NCI-H1092 (cell line): ENCODE measurements at places on chromosomes 12 and 14.

GRCh38 chr12:11609045-11609444, 40.4 kb upstream of the ETV6 start:
- DNase-seq: no peak

GRCh38 chr12:25788707-25789442, 169.6 kb upstream of the RASSF8 start:
- no peak for DNase-seq

GRCh38 chr14:94581127-94581999, at the start of gene SERPINA5:
Gene SERPINA5 (plus strand): TSS chr14:94581426. CDS start chr14:94587363, 5,937 bp downstream.
- no peak for DNase-seq

GRCh38 chr14:70029296-70030132, 150.3 kb downstream of the SMOC1 start:
- DNase-seq: no peak

GRCh38 chr12:53743266-53744129, 8.3 kb downstream of the CISTR start:
- DNase-seq: peak; percentile 13

DNA sequence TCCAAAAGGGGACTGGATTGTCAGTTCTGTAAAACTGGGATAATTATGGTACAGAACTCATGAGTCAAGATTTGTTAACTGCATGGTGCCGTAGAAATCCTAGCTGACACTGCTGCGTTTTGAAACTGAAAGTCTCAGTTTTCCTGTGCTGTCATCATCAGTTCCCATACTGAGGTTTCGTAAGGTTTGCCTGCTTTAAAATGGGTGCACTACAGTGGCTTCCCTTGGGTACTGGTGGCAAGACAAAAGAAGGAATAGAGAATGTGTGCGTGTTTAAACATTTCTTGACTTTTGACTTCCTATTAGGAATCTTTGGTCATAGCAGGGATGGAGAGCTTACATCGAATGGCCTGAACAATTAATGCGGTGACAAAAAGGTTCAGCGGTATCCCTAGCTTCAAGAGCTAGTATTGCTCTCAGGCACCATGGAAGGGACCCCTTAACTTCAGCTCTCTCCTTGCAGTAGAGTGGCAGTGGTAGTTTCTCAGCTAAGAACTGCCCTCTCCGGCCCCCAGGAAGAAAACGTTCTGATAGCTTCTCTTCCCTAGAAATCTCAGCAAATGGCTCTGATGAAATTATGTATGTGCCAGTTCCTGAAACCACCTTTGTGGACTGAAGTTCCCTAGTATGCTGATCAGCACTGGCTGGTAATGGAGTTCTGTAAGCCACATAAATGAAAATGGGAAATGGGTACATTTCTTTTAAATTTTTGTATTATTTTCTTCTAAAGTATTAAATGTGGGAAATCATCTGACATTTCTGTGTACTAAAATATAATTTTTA, 28.9 kb downstream of the ANO6 start:
- DNase-seq: no peak

DNA sequence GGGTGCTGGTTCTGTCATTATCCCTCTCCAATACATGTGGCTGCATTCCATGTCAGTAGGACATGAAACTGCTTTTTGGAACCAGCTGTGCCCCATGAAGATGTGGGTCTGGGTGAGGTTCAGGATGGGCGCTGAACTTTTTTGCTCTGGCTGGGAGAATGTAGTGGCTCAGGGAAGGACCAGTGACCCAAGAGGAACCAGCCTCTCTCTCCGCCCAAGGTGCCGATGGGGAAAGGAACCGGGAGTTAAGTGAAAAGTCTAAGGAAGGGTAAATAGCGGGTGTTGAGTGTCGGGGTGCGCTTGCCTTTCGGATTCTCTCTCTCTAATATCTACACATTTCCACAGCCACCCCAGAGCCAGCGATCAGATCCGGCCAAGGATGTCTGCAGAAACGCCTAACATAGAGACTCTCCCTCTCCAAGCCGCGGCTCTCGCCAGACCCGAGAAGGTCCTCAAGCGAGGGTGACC, 7.8 kb downstream of the ARHGEF25 start:
- DNase-seq: no peak

DNA sequence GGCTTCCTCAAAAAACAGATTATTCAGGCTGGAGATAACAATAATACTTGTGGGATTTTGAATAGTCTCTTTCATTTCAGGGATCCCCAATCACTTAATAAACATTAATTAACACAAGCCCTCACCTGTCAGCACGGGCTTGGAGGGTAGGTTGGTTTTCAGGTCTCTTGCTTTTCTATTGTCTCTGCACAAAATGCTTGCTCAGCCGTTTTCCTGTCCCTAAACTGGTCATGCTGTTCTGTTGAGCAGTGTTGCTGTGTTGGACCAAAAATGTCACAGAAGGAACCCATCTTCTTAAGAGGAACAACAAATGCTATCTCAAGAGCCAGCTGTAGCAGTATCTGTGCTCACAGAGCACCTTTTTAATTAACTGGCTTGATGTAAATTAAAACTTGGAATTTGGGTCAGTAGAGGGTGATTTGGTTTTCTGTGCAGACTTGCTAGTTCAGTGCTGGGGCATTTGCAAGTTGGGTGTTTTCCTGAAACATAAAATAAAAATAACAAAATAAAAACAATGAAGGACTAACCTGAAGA, 231.8 kb upstream of the CRY1 start:
- DNase-seq: no peak

DNA sequence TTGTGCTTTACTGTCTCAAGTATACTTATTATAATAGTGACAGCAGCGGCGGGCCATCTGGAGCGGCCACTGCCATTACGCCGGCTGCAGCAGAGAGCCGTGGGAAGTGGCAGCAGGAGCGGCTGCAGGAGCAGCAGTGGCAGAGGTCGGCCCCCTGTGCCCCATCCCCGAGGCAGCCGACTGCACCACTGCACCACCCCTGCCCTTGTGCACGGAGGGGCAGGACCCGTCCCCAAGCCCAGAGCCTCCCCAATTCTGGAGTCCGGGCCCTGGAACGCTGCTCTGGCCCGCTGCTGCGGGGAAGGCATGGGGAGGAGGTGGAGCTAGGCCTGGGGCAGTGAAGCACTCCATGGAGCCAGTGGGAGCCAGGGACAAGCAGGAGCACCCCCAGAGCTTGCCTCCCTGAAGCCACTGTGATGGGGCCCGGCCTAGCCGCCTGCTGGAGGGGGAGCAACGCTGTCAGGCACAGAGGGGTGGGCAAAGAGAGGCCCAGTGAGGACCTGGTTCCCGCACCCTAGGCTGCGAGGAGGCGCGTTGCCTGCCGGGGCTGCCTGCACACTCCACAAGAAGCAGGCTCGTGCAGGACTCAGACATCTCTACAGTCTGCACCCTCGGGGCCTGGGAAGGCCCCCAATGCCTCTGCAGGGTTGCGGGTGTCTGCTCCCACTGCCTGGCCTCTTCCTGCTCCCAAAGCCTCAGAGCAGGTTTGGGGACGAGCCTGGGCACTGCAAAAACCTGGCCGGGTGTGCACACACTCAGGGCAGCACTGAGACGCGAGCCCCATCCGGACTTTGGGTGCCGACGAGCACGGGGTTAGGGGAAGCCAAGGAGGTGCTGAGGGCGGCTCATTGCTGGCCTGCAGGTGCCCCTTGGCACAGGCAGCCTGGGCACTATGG, 74.2 kb upstream of the RASSF8 start:
- no peak for DNase-seq

DNA sequence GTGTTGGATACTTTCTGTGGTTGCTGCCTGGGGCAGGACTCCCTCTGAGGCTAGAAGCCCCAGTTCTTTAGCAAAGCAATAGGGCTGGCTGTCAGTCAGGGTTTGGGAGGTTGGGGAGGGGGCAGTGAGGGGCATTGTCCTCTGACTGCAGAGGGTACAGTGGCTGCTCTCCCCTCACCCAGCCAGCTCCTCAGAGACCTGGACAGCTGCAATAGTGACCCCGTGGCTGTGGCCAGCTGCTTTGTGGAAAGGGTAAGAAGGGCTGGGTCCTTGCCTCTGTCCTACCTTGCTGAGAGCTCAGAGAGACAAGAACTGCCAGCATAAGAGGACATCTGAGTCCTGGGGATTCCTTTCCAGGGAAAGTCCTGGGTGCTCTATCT, 25.8 kb downstream of the PLEKHG3 start:
- DNase-seq: no peak

GRCh38 chr12:51592034-51592705, 1.1 kb downstream of the SCN8A start:
- DNase-seq: no peak

DNA sequence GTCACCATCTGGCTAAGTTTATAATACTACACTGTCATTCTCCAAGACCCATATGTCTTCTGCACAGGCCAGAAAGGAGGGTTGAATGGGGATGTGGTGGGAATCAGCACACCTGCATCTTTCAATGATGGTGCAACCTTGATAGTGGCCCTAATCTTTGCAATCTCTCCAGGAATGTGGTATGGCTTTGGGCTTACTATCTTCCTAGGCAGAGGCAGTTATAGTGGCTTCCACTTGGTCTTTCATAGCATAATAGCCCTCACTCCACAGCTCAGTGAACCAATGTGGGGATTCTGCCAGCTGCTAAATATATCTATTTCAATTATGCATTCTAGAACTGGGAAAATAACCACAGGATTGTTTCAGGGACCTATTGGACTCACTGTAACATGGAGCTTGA, 61.8 kb upstream of the ATP2B1 start:
- no peak for DNase-seq

DNA sequence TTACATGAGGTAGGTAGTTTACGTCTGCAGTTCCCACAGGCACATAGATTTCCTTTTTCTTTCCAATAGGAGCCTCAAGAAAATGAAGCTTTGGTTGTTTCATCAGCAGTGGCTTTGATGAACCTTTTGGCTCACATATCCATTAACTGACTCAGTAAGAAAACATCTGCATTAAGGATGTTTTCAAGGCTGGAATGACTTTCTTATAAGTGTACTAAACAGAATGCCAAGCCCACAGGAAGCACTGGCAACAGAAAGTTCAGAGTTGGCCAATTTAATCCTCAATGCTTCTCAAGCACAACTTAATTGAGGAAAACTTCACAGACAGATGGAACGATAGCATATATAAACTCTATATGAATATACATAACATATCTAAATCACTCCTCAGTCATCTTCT, 63.5 kb downstream of the ST8SIA1 start:
- no peak for DNase-seq

DNA sequence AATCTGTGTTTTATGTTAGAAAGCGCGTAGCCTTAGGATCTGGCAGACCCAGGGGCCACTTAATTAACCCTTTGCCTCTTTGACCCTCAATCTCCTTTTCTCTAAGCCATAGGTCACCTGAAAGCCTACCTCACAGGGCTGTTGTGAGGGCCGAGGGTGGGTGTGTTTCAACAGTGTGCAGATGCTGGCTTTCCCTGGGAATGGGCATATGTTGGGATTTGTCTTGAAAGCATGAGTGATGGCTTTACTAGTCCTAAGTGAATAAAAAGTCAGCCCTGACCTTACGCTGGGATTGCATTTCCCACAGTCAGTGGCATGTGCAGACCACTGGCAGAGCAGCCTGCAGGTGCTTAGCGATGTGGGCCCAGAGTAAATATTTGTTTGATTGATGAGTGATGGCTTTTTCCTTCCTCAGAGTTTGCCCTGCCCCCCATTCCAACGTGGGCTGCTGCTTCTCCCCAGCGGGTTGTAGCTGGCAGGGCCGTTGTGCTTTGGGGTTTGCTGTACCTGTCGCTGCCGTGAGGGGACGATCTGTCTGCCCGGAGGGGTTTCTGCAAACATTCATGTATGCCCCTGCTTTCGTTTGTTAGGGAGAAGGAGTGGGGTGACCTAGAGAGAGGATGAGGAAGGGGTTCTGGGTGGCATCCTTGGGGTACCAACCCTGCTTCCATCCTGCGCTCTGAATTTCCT, 31.5 kb downstream of the MEG3 start:
- DNase-seq: no peak

DNA sequence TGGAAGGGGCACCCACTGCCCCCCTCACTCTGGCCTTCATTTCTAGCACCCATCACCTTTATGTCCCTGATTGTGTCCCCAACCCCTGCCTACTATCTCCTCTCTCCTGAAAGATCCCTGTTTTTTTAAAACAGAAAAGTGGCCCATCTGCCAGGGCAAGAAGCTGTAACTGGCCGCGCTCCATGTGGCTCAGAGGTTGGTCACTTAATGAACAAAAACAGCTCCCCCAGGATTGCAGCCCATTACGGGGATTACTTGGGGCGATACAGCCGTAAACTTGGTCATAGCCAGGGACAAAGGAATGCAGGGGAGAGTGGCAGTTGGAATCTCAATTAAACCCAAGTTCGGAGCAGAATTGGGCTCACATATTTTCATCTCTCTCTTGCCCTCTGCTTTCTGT, 34.8 kb upstream of the VSX2 start:
- DNase-seq: no peak

GRCh38 chr14:21822109-21822508, 148.5 kb upstream of the OR4E1 start:
- no peak for DNase-seq

GRCh38 chr12:68865399-68866164, 57.6 kb downstream of the MDM2 start:
- no peak for DNase-seq

DNA sequence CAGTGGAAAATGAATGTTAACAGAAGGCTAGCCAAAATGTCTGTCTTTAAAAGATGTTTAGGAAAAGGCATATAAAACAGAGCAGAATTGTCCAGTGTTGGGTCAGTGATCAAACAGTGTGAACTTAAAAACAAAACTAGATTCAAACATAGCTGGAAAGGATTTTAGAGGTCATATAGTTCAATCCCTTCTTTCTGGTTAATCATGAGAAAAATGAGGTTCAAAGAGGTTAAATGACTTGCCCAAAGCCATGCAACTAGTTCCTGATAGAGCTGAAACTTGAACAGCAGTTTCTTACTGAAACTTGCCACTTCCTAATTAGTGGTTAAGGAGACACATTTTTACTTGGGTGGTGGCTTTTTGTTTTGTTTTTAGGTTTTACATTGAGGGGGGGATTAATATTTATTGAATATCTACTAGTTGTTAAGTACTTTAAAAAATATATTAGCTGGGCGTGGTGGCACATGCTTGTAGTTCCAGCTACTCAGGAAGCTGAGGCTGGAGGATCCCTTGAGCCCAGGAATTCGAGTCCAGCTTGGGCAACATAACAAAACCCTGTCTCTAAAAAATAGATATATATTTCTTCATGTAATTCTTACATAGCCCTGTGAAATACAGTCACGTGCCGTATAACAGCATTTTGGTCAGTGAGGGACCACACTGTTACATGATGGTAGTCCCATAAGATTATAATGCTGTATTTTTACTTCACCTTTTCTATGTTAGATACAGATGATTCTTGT, 20.4 kb downstream of the ACVR1B start:
- no peak for DNase-seq

DNA sequence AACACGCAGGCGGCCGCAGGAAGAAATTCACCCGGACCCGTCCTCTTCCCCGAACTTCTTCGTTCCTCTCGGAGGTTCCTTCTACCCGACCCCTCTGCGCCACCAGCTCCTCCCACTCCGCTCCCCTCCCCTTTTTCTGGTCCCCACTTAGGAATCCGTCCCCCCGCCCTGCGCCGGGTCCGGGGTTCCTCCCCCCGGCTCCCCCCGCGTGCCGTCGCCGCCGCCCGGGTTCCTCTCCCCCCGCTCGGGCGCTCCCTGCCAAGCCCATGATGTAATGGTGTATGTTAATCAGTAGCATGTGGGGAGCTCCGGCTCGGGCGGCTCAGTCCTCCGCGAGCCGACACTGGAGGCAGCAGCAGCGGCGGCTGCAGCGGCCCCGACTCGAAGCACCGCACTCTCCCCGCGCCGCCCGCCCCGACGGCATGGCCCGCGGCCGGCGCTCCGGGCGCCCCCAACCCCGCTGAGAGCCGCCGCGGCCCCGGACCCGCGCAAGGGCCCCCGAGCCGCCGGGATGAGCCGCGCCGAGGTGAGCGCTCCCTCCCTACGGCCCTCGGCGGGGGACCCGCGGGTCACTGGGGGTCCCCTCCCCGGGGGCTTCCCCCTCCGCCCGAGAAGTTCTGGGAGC, 1.0 kb upstream of the SAMD4A start:
- no peak for DNase-seq
